Putamen (tissue), 1 donor: ENCODE measurements at places on chromosomes 16 and 17.

GRCh38 chr17:45038728-45039634 is 12.5 kb downstream of the DCAKD start:
- DNase-seq, result no peak

DNA sequence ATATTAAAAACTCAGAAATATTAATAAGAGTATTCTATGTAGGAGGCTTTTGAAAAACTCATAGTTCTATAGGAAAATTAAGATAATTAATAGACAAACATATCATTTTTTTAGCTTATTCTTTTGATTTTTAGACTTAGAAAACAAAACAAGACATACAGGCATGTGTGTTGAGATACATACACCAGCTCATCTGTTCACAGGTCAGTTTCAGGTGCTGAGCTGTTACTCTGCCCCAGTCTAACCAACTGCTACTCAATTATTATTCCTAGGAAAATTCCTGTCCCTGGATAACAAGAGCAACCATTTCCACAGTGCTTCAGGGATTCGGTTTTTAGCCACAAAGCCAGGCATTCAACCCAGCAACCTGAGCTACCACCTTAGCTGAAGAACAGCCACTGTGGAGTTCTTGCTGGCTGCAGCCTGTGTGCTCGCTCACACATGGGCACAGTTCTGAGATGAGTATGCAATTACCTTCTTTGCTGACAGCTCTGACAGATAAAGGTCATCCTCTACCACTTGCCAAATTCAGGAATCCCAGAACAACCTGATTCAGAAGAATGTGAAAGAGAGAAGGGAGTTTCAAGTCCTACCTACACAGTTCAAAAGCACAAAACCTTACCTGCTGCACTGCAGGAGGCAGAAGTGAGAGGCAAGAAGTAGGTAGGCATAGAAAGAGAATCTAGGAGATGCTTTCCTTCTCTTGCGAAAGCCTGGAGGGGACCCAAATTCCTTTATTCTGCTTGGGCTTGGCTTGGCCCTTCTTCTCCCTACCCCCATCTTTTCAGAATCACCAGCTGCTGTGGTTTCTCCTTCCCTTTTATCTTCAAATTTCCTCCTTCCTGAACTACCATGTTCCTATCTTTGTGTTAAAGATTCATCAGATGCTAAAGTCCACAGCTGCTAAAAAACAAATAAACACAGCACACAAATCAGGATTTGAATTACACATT is 62.7 kb downstream of the TEX2 start:
- no peak for DNase-seq

DNA sequence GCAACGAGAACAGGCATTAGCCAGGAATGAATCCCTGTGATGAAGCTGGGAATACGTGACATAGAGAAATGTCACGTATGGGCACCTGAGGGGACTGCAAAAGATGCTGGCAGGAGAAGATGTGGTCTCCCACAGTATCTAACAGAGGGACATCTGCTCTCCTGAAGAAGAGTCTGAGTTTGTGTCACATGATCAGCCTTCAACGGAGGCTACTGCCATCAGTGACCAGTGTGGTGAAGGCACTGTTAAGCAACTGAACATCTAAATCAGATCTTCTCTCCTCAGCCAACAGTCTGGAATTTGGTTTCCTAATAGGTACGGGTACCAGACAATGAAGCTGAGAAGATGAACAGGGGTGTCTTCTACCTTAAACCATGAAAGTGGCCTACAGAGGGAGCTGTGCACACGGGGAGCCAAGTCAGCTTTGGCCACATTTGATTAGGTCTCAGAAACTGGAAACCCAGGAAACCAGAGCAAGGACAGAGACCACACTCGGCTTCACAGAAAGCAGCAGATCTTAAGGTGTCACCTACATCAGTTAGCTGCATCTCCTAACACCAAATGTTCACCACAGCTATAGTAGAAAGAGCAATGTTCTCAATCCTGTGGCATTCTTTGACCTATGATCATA is 41.8 kb downstream of the BRD7 start:
- DNase-seq, result no peak

- no peak for DNase-seq
Measured at GRCh38 chr17:81428516-81428915, 33.3 kb downstream of the BAHCC1 start.

DNA sequence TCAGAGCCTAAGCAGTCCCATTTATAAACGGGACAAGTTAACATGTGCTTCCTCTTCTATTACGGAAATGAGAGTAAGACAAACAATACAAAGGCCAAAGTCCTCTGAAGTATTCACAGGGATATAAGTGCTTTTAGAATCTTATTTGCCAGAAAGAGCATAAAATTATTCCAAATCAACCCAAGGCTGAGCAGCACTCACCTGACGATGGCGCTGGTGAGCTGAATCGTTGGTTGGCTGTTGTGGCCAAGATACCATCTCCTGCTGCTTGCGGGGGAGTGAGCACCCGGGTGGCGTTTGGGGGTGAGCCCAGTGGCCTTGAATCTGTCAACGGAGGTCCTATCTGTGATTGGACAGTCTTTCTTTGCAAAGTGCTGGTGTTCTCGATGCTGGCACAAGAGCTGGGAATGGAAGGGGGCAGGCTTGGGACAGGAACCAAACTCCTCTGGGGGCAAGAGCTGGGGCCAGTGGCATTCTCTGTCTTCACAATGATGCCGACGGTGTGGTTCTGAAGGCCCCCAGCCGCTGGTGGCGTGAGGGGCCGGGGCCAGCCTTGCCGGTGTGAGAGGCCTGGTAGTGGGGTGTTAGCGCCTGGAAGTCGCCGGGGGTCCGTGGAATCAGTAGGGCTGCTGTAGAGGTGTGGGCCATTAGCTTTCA is 9.5 kb upstream of the DHRS13 start:
- DNase-seq, result no peak

DNA sequence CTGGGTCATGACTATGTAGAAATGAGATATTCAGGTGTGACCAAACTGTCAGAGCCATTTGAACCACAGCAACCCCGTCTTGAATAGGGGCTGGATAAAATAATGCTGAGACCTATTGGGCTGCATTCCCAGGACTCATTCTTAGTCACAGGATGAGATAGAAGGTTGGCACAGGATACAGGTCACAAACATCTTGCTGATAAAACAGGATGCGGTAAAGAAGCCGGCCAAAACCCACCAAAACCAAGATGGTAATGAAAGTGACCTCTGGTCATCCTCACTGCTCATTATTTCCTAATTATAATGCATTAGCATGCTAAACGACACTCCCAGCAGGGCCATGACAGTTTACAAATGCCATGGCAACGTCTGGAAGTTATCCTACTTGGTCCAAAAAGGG is 545.5 kb downstream of the TMEM114 start:
- DNase-seq, result no peak

DNA sequence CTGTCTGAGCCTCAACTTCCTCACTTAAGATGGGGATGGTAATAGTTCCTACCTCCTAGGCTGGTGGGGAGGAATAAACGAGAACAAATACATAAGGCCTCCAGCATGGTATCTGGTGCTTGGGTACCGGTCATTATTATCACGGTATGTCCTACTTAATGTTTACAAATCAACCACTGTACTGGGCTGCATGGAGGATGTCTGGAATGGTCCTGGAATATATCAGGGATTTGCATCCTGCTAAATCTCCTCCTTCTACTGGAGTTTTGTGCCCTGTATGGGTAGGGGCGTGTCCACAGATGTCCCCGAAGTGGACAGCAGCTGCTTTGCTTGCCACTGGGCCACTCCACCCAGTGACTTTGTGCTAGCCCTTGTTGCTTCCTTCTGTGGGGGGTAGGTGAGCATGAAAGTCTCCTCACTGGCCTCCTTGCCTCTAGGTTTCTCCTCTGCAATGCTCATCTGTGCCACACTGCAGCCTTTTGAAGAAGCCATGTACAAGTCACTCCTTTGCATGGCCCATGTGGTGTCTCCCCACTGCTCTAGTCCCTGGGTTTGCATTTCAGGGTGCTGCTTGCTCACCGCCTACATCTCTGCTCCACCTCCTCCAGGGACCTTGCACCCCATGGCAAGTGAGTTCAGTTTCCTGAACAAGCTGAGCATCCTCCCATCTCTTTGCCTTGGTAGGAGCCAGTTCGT is 2.2 kb upstream of the CMIP start:
- DNase-seq, result no peak

DNA sequence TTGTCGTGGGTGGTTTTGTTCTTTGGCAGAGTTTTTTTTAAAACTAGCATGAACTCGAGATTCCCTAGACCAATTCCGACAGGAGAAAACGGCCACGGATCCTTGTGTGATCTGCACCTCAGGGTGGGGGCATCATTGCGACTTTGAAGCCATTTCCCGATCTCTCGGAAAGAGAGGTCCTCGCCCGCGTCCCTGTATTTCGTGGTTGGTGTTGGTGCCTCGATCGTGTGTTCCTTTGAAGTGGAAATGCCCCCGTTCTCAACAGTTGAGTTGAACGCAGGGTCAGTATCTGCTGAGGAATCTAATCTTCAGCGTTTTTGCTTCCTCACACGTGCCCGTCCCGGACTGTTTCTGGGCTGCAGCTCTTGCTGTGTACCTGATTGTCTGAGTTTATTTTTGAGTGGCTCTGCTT is 1.1 kb downstream of the CRAMP1 start:
- no peak for DNase-seq

- DNase-seq, result peak; percentile 50
Measured at GRCh38 chr17:63641692-63642448, 19.7 kb downstream of the MAP3K3 start.

- no peak for DNase-seq
Measured at GRCh38 chr17:57766318-57766943, 21.3 kb upstream of the CCDC182 start.

GRCh38 chr17:49061524-49061943 is 64.3 kb downstream of the IGF2BP1 start:
- DNase-seq, result no peak

- peak; percentile 36 for DNase-seq
Measured at GRCh38 chr17:59521465-59522126, 43.8 kb upstream of the DHX40 start.

GRCh38 chr16:56630134-56630533 is 2.3 kb upstream of the MT1M start:
- no peak for DNase-seq

DNA sequence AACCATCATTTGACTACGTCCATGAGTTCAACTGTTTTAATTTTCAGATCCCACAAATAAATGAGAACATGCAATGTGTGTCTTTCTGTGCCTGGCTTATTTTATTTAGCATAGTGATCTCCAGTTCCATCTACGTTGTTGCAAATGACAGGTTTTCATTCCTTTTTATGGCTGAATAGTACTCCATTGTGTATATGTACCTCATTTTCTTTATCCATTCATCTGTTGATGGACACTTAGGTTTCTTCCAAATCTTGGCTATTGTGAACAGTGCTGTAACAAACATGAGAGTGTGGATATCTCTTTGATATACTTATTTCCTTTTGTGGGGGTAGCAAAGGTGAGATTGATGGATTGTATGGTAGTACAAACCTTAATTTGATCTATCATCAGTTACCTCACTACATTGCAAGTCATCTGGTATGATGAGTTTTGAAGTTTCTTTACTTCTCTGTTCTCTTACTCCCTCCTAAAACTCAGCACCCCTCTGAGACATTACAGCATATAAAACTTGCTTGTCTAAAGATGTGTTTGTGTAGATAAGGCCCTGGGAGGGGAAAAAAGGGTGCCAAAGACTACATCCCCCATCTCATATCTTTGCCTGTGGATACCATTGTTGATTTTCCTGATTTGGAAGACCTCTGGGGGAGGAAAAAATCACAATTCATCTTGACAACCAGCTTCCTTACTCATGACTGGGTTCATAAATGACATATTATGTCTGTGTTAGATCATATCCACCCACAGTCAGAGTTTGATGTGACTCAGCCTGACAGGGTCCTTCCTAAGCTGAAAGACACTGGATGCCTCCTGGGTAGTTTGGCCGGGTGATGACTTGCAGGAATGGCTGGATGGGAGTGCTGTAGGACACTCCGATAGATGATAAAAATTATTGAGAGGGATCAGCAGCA is 47.6 kb downstream of the ABCA9 start:
- peak; percentile 17 for DNase-seq

- no peak for DNase-seq
Measured at GRCh38 chr17:74235911-74236371, 22.6 kb downstream of the TTYH2 start.

- DNase-seq, result peak; percentile 1
Measured at GRCh38 chr17:54901230-54901822, 674 bp downstream of the TOM1L1 start.

GRCh38 chr16:31451681-31452351 is 7.5 kb upstream of the ARMC5 start:
- no peak for DNase-seq

DNA sequence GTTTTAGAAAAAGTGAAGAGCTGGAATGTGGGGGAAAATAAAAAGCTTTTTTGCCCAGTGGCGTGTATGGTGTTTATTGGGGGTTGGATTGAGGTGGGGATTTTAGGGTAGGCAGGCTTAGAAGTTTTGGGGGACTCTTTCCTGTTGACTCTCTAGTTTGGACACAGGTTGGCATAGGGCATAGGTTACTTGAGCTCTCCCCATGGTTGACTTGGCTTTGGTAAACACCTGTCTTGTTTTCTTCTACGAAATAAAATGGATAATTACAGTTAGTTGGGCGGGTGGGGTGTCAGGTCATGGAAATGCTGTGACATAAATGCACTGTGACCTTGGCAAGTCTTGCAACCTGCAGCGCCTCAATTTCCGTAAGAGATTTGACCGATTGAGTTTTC is 680 bp upstream of the TAOK2 start:
- DNase-seq, result no peak

DNA sequence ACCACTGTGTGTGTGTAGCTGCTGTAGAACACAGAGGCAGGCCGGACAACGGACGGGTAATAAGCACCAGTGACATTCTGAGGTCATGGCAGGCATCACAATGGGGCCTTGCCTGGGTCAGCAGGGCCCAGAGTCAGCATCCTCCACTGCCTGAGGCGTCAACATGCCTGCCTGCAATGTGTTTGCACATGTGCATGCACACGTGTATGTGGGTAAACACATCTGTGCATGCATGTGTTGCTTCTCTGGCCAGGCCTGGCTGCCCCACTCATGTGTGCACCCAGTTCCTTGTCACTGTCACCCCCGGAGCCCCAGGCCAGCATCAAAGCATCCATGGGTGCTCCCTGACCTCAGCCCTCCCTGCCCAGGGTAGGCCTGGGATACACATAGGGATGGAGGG is 43.3 kb downstream of the LGALS9 start:
- no peak for DNase-seq

GRCh38 chr16:83602761-83603722 is 204.7 kb upstream of the HSBP1 start:
- DNase-seq, result no peak

DNA sequence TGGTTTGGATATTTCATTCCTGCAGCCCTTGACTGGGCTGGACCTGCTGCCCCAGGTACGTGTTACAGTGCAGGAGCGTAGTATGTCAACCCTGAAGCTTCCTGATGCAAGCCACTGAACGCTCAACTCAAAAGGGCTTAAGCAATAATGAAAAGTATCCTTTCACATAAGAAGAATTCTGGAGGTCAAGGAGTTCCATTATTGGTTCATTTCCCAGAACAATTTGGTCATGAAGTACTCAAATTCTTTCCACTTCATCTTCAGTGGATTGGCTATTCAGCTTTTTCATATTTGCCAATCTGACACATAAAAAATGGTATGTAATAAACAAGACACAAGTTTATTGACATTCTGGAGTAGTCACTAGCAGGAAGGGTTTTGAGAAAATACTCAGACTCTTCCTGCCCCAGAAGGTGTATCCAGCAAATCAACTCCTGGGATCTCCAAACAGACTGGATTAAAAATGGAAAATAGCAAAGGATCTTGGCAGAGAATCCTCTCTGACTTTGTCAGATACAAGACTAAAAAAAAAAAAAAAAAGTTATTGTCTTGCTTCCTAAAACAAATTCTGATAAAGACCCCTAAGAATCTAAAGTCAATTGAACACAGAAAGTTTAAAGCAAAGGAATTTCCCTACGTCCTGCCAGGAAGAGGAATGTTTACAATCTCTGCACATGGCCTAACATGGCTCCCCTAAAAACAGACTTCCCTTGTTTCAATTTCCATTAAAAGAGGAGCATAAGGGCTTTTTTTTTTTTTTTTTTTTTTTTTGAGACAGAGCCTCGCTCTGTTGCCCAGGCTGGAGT is 37.5 kb upstream of the WSB1 start:
- DNase-seq, result no peak
